ENCODE measurements at places on chromosomes 2 and 18.
A peak's percentile ranks its signal among the peaks of the same experiment; 100 is the strongest.

GRCh38 chr2:13227578-13227977 lies 510.8 kb downstream of the TRIB2 start:
- peak; percentile 89 for DNase-seq

- no peak for DNase-seq
Measured at GRCh38 chr2:15729709-15730544, 138.3 kb downstream of the DDX1 start.

- DNase-seq, result no peak
Measured at GRCh38 chr2:105738658-105739241, 6.0 kb upstream of the NCK2 start.

DNA sequence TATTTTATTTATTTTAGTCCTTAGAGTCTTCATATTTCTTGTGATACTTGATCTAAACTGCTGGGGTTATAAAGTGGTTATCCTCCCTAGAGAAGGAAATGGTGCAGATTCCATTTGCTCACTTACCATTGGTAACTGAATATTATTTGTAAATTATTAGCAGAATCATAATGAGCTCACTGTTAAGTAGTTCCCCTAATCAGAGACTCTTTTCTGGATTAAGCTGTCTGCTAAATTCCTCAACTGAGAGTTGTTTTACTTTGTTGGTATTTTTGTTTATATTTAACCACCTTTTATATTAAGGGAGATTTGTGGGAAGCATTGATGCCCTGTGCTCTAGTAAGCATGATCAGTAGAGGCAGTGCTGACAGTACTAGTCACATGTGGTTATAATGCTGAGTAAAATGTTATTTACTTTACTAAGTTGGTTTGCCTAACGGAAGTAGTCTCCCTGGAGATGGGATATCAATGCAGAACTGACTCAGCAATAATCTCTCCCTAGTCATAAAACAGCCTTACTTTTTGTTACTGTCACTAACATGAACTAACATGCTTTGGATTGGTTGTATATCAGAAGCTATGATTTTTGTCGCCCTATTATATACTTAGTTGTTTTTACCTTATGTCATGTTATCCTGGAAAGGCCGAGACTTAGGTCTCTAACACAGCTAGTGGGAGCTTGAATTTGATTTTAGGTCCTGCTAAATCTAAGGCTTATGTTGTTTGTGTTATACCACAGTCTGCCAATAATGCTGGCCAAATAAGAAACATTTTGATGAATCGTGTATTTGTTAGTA lies 166.7 kb downstream of the MCFD2 start:
- DNase-seq, result no peak

DNA sequence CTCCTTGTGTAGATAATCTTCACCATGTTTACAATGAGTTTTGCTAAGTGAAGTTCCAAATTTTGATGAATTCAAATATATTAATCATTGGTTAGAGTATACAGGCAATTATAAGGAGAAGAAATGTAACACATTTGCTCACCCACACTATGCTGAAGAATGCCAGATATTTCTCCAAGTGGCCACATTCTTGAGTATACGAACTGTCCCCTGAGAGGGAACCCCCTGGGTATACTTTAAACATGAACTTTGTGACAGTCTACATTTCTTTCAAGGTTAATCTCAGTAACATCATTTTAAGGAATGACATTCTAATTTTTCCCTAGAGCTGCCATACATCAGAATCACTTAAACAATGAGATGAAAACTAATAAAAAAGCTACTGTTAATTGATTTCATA lies 39.8 kb upstream of the CDKL4 start:
- DNase-seq, result no peak

DNA sequence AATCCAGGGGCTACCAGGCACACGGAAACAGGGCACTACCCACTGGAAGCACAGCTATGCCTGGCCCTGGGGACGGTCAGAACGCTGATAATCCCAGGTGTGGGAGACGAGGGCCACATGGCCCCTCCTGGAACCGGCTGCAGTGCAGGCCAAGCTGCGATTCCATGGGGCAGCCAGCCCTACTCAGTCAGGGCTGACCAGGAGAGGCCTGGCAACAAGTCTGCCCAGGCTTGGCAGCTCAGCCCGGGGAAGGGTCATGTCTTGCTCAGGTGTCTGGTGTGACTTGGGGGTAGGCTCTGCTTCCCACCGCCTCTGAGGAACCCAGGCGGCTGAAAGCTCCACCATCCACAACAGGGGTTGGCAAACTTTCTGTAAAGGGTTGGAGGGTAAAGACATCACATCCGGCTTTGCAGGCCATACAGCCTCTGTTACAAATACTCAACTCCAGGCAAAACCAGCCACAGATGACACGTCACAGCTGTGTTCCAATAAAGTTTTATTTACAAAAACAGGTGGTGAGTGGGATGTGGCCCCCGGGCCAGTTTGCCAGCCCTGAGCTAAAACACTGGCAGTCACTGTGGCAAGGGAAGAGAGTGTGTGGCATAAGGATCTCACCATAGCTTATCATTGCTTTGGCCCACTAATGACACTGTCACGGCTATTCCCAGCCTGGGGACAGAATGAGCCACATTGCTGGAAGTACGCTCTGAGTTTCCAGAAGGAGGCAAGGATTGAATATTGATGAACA lies 85.2 kb downstream of the NDUFA10 start:
- DNase-seq, result no peak

- DNase-seq, result peak; percentile 88
Measured at GRCh38 chr2:217162533-217162932, 302.7 kb upstream of the TNP1 start.

DNA sequence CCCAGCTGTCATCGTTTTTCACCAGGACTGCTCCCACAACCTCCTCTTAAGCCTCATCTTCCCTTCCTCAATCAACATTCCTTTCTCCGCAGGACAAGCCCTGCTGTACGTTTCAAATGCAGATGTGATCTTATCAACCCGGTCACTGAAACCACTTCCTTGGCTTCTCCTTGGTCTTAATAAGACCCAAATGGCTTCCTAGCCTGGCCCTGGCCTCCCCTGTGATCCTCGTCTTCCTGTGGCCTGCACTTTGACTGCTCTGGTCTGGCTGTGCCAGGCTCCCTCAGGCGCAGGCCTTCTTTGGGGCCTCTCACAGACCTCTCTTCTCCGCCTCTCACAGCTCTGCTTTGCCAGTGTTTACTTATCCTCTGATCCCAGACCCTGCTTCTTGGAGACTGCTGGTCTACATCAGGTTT lies 4.7 kb upstream of the ADNP2 start:
- no peak for DNase-seq

DNA sequence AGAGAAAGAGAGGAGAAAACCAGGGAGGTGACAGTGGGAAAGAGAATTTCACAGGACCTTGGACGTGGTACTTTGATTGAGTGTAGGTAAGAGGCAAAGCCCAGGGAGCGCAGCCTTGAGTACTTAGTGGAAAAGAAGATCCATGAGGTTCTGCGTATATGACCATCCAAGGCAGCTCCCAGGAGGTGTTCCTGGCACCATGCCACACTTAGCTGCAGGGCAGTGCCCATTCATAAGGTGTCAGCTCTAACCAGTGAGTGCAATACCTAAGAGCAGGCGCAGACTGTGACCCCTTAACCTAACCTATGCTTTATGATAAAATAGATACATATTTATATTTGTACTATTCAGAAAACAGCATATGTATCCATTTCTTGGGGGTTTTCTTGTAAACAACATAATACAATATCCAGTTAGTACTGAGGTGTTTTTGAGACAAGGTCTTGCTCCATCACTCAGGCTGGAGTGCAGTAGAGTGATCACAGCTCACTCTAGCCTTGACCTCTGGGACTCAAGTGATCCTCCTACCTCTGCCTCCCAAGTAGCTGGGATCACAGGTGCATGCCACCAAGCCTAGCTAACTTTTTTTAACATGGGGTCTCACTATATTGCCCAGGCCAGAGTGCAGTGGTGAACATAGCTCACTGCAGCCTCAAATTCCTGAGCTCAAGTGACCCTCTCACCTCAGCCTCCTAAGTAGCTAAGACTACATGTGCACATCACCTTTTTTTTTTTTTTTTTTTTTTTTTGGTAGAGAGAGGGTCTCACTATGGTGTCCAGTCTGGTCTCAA lies 174.6 kb downstream of the GFPT1 start:
- DNase-seq, result no peak

- no peak for DNase-seq
Measured at GRCh38 chr2:105806996-105807395, 62.3 kb downstream of the NCK2 start.

GRCh38 chr2:152238016-152238415 lies 62.5 kb upstream of the STAM2 start:
- DNase-seq, result no peak

GRCh38 chr2:187054501-187055319 lies 205.7 kb upstream of the ZSWIM2 start:
- no peak for DNase-seq

DNA sequence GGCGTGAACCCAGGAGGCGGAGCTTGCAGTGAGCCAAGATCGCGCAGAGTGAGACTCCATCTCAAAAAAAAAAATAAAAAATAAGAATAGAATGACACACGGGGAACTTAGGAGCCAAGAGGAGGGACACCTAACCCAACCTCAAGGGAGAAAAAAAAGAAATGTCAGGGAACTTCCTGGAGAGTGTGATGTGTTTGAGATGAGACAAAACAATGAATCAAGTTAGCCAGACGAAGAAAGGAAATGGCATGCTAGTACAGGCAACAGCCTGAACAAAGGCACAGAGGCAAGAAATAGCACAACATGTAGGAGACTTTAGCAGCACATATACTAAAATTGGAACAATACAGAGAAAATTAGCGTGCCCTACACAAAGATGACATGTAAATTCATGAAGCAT lies 36.7 kb upstream of the PAPOLG start:
- DNase-seq, result no peak

DNA sequence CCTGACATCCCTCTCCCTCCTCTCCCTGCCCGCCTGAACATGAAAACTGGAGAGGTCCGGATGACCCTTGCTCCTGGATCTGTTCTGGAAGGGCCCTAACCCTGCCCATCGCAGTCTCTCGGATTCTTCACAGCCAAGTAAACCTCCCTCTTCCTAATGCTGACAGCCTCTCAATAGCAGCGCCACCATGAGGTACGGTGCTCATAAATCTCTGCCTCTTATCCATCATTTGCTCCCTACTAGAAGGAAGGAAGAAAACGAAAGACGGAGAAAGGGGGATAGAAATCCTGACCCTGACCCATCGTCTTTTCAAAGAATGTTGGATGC lies 257.9 kb downstream of the BCL11A start:
- peak; percentile 44 for DNase-seq
